CD4-positive, alpha-beta T cell treated with Interleukin-6 for 4 hours (primary cell): ENCODE measurements at places on chromosomes 5 and 9.
A peak's percentile ranks its signal among the peaks of the same experiment; 100 is the strongest.

DNA sequence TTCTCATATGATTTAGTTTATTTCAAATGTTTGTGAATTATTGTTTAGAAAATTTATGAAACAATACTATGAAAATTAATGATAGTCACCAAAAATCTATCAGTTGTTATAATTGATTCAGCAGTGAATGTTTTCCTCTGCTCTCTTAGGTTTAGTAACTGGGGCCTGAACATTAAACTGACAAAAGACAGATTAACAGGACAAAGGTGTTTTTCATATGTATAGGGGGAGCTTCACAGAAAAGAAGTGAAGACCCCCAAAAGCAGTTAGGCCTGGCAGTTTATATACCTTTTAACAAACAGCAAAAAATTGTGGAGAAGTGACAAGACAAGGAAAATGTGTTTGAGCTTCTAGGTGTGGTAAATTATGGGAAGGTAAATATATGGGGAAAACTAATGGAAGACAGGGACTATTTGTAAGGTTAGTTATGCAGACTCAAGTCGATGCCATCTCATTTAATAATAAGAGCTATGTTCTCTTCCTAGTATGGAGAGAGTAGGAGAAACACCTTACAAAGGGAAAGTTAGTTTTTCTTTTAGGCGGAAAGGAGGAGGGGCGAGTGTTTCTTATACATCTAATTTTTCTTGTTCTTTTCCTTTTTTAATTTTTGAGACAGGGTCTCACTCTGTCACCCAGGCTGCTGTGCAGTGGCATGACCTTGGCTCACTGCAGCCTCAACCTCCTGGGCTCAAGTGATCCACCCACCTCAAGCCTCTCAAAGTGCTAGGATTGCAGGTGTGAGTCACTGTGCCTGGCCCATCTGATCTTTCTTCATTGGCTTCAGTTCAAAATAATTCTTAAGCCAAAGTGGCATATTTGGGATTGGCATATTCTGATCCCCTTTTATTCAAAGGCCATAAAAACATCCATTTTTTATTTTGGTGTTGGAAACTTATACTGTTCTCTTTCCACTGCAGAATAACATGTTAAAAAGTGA, 77.8 kb downstream of the C9orf153 start:
- no peak for DNase-seq

DNA sequence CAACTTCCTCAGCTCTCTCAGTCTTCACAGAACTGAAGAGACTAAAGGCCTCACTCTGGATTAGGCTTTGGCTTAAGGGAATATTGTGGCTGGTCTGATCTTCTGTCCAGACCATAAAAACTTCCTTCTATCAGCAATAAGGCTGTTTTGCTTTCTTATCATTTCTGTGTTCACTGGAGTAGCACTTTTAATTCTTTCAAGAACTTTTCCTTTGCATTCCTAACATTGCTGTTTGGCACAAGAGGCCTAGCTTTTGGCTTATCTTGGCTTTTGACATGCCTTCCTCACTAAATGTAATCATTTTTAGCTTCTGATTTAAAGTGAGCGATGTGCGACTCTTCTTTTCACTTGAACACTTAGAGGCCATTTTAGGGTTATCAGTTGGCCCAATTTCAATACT, 88.7 kb upstream of the ACOT12 start:
- no peak for DNase-seq

DNA sequence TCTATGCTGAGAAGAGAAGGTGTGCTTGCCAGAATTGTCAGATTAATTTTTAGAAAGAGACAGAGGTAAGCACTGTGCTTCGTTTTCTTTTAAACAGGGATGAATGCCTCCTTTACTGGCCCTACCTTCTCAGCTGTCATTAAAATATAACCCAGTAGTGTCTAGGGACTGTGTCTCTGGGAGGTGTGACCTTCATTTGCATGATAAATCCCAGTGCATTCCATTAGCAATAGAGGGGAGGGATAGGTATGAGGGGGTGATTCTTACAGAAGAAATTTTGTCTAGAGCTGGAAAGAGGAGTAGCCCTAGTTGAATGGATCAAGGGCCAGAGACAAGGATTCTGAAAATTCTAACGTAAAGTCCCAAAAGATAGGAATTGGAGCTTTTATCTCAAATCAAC, 351.5 kb downstream of the BNC2 start:
- no peak for DNase-seq

GRCh38 chr5:75847561-75848021, 130.4 kb upstream of the POC5 start:
- no peak for DNase-seq

- no peak for DNase-seq
Observed at GRCh38 chr5:9209846-9210492, 335.9 kb downstream of the SEMA5A start.

- DNase-seq = no peak
Observed at GRCh38 chr5:124703995-124704394, 42.4 kb downstream of the ZNF608 start.

- DNase-seq = no peak
Observed at GRCh38 chr5:1648806-1649205, 125.0 kb upstream of the LPCAT1 start.

DNA sequence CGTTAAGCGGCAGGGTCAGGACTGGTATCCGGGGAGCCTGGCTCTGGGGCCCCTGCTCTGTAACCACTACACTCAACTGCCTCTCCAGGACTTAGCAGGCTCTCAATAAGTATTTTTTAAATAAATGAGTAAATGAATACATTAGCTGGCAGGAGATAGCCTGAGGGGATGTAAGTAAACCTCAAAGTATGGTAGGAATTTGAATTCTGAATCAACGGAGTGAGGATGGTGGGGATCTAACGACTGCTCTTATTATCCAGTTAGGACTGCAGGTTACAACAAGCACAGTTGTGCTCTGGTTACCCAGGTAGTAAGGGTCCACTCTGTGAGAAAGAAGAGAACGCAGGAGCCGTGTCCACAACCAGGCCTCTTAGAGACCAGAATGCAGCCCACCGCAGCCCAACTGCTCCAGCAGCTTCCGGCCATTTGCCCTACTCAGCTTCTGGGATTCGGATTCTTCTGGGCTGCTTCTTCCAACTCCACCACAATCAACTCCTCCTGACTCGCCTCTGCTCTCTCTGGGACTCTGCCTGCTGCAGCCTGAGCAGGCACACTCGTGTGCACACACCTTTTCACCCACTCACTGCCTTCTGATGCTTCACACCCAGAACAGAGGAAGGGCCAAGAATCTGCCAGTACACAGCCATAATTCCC, 52.6 kb downstream of the MED27 start:
- DNase-seq = no peak

GRCh38 chr5:133108481-133108921, 56.7 kb downstream of the HSPA4 start:
- no peak for DNase-seq

DNA sequence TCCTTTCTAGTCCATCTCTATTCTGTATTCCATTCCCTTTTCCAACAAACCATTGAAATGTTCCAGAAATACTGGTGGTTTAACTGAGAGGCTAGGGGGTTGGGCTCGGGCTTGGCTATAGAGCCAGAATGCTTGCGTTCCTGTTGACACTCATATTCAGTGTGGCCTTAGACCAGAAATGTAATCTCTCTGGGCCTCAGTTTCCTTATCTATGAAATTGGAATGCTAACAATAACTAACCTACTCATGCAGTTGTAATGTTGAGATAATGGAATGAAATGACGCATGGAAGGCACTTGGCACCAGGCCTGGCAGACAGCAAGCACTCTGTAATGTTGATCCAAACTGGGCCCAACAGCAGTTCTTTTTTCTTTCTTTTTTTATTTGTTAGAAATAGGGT, 26.8 kb downstream of the JADE2 start:
- DNase-seq = no peak

- DNase-seq = no peak
Observed at GRCh38 chr5:28110781-28111180, 1072.4 kb upstream of the CDH9 start.

- no peak for DNase-seq
Observed at GRCh38 chr5:56873056-56873455, 36.3 kb upstream of the SETD9 start.

DNA sequence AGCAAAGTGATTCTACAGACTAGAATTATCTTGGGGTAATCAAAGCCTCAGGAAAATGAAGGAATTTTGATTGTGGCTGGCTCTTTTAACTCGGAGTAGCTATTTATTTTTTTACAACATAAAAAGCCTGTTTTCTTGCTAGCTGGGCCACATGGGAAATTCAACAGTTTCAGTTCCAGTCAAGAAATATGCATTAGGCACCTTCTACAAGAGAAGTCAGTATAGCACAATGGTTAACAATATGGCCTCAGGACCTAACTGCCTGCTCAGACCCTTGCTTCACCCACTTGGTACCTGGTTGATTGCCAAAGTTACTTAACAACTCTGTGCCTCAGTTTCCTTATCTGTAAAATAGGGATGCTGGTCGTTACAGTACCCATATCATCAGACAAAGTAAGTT, 586.2 kb downstream of the ZNF608 start:
- no peak for DNase-seq

DNA sequence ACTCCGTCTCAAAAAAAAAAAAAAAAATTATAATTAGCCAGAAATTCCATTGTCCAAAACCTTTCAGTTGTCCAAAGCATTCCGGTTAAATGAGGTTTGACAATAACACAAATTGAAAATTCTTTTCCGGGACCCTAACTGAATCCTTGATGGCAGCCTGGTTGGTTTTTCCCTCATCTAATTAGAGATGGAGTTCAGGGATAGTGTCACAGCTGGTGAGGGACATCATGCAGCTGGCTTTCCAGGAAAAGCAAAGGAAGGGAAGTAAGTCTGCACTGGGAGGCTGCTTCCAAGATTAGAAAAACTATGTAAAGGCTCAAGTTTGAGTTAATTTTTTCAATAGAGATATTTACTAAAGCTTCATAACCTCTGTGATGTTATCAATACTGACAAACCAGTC, 195.4 kb downstream of the ADAMTS12 start:
- no peak for DNase-seq

- DNase-seq = no peak
Observed at GRCh38 chr9:111362526-111362925, 32.5 kb upstream of the OR2K2 start.

DNA sequence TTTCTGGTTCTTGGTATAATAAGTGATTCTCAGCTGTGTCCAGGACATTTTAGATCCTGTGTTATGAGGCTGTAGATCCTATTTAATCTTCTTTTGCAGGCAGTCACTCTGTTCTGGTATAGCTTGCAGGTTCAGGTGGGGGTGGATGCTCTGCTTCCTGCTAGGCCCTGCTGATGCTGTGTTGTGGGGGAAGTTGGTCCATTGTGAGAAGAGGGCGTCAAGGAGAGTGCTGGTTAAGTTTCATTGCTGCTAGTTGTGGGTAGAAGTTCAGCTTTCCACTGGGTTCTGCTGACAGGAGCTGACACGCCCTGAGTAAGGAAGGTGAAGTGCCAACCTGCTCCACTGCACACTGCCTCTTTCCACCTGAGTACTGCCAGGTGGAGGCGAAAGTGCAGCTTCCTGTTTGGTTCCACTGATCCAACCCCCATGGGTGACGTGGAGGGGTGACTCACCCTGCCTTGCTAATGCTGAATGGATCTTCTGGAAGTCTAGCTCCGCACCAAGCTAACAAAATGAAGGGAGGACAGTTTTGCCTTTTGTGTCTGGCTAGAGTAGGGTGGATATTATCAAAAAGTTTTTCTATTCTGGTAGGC, 16.3 kb downstream of the NMRK1 start:
- peak; percentile 81 for DNase-seq

DNA sequence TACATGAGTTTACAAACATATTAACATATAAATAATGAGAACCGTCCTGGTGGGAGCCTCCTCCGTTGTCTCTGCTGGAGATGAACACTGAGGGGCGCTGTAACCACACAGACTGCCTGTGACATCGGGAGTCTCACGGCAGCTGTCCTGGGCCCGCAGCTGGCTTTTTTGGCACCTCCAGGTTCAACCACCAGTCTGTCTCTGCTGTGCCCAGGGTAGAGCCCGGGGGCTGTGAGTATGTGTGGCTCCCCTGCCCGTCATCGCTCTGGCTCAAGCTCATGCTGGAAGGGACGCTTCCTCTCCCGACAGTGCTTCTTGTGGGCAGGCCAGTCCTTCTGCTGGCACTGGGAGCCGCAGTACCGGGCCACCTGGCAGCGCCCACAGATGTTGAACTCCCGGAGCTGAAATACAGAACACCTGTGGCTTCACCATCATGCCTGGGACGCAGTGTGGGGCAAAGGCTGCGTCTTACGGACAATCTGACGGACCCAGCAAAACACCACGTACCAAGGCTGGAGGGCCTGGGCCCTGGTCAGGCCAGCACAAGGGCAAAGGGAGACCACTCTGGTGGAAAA, 3.6 kb upstream of the DPH7 start:
- no peak for DNase-seq

- DNase-seq = no peak
Observed at GRCh38 chr5:178307267-178308045, 74.9 kb upstream of the PHYKPL start.

DNA sequence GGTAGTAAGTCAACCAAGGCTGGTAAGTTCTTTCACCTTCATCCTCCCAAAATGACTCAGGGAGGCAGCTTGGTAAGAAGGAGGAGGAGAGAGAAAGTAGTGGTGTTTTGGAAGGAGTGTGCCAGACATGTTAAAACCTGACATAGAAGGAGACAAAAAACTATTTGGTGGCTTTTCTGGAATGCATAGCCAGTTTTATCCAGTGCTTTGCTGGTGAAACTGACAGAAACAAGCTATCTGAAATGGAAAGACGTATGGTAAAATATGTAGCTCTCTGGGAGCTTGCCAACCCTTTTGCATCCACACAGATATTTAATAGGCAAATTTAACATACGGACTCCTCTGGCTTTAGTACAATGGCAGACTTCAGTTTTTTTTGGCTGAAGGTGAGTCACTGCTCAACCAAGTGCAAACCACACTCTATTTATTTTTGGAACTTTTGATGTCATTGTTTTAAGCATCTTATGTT, 45.4 kb downstream of the RAB14 start:
- DNase-seq = peak; percentile 10

- DNase-seq = no peak
Observed at GRCh38 chr5:87776785-87777184, 364.1 kb upstream of the CCNH start.

DNA sequence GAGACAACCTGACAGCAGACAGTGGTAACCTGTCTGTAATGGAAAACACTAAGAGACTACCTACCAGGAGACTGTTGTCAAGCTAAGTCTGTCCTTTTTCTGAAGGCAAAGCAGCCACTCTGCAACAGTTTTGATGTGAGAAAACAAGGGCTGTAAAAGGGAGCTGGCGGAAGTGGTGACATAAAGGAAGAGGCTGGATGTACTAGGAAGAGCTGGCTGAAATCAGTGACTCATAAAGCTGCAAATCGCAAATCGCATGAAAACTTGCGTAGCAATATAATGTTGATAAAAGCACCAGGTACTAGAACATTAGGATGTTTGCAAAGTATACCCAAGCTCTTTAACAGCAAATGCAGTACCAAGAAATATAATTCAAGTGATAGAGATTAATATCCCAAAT, 1.4 kb downstream of the NSUN2 start:
- peak; percentile 7 for DNase-seq

- no peak for DNase-seq
Observed at GRCh38 chr9:112446080-112446479, 40.5 kb upstream of the KIAA1958 start.

DNA sequence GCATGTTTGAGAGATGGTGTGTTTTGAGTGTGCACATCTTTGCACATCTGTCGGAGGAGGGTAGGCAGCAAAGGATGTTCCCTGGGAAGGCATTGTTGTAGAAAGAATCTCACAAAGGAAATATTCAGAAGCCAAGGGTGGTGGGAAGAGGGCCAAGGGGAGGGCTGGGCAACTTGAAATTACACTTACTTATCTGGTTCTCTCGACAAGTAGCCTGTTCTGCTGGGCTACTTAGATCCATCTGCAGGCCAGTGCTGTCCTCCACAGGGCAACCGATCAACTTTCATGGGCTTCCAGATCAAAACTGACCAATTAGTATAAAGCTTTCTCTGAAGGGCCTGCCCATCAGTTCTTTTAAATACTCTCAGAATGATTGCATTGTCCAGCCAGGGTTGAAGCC, 495.2 kb downstream of the GADD45G start:
- DNase-seq = no peak

GRCh38 chr5:141992349-141992963, 20.4 kb downstream of the GNPDA1 start:
- DNase-seq = peak; percentile 89
